ENCODE measurements at places on chromosomes 7 and 10.

- no peak for DNase-seq
Observed at GRCh38 chr10:48589266-48589665, 15.6 kb downstream of the ARHGAP22 start.

- no peak for DNase-seq
Observed at GRCh38 chr10:35184527-35185171, 58.0 kb downstream of the CREM start.

DNA sequence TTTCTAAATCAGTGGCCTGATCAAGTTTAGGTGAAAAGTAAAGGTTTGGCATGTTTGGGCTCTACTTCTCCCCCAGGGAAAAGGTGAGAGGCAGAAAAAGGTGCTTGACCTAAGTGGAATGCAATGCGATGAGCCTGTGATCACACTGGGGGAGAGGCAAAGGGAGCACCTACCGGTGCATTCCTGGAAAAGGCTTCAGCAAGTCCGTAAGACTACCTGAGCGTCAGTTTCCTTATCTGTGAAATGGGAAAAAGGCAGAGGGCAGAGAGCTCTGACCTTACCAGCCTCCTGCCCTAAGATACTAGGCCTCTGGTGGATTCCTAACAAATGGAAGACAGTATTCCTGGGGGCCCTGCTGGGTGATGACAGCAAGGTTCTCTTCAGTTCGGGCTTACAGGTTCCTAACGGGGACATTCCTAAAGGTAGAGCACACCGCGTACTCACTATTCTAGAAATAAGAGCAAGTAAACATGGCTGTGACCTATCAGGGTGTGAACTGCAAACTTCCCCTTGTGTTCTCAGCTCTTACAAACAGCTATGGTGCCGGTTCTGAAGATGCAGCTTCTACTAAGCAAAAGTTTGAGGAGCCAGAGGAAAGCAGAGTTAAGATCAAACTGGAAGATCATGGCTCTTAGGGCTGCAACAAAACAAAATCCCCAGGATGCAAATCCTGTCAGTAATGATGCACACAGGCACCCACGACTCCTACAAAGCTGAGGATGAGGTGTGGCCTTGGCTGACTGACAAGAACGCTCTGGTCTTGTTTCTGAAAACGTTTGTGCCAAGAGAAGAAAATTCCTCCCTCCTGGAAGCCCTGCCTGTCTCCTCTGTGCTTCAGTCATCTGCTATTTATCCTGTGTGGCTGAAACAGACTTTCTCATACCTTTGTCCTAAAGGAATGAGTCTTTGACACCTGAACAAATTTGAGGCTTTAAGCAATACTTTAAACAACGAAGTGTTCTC, 13.3 kb upstream of the ACSL5 start:
- no peak for DNase-seq

GRCh38 chr7:1105189-1105588, 17.3 kb downstream of the GPER1 start:
- DNase-seq: no peak

Measured in activated naive CD4-positive, alpha-beta T cell treated with anti-CD3 and anti-CD28 coated beads, Interleukin-2, amount 50 U/mL, for 16 hours (primary cell).